CD4-positive, alpha-beta T cell treated with Interleukin-1 beta for 1 hour (primary cell): ENCODE measurements at places on chromosomes 7 and 10.

DNA sequence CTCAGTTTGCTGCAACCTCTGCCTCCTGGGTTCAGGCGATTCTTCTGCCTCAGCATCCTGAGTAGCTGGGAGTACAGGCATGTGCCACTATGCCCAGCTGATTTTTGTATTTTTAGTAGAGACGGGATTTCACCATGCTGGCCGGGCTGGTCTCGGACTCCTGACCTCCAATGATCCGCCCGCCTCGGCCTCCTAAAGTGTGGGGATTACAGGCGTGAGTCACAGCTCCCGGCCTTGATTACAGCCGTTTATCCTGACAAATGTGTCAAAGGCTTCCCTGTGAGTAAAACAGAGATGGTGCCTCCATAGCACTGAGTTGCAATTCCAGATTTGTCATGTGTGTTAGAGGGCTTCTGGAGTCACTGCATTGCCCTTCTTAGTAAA lies 273.7 kb downstream of the CCDC3 start:
- no peak for DNase-seq

GRCh38 chr7:20236790-20237189 lies 19.6 kb upstream of the MACC1 start:
- DNase-seq: no peak

DNA sequence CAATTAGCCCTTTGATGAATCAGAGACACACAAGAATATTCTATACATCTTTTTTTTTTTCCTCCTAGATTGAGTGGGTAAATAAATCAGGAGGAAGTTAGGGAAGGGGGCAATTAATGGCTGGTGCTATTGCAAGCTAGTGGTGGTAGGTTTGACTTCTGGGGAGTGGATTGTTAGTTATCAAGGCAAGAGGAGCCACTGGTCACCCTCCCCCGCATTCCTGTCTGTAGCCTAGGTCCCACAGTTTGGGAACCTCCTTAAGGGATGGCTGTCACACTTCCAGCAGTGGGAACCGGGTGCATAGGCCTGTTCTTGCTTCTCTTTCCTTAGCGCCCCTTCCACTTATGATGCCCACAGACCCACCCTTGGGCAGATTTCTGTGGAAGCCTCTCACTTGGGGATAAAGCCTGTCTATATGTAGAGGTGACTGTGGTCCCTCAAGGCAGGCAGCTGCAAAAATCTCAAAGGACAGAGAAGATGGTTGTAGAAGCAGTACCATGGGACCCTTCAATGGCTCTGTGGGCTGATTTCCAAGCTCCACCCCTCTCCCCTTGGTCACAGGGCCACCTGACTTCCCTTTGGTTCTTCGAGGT lies 2.3 kb upstream of the ADCK2 start:
- DNase-seq: no peak

GRCh38 chr10:20768843-20769242 lies 128.3 kb downstream of the NEBL start:
- no peak for DNase-seq

GRCh38 chr7:123169065-123169464 lies 30.7 kb downstream of the SLC13A1 start:
- DNase-seq: no peak

- DNase-seq: no peak
Measured at GRCh38 chr7:49397750-49398149, 375.7 kb upstream of the VWC2 start.

GRCh38 chr7:5703572-5704533 lies 77.6 kb downstream of the RNF216 start:
- DNase-seq: no peak

DNA sequence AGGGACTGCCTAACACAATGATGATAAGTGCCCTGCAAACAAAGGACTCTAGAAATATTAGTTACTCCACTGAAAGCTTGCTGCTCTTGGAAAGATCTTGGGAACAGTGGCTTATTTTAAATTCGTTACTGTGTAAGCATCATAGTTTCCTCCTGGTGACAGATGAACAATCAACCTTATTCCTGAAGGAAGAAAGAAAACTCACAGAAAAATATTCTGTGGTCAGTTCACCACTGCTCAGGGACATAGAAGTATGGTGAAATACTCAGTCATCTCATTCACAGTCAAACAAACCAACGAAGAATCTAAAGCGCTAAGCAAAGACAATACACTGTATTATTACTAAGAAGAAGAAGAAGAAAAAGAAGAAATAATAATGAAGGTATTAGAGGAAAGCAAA lies 27.8 kb downstream of the MKX start:
- no peak for DNase-seq

- DNase-seq: no peak
Measured at GRCh38 chr7:38833329-38833728, 75.7 kb downstream of the VPS41 start.

DNA sequence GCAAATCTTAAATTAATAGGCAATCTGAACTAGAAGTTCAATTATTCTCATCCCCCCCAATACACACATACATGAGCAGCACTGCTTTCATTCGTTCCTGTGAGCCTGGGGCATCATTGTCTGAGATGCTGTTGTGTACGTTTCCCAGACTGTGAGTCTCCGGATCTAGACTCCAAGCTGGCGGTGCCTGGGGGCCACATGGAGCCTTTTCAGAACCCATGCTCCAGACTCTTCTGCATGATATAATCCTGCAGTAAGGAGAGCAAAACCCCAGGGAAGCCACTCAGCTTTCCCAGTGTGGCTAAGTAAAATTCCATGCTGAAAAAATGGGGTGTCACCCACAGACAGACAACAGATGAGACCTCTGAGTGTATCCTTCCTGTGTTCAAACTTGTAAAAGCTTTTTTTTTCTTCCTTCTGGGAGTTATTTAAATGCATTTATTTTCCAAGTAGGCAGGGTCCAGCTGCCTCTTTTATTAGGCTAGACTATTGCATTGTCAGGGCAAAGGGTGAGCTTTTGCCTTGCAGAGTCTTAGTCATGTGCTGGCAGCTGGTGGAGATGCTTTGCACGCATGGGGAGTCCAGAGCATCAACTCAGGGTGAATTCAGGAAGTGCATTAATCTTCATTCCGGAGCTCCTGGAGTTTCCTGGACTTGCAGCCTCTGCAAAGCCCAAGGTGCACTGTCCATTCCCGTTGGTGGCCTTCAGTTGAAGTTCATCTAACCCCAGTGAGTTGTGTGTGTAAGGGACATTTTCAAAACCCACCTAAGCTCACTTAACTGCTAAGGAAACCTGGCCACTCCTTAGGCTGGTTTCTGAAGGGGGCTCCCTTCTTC lies 185.7 kb upstream of the ADO start:
- peak; percentile 68 for DNase-seq

- DNase-seq: no peak
Measured at GRCh38 chr10:78286186-78286585, 252.5 kb downstream of the RPS24 start.

GRCh38 chr10:59075576-59075975 lies 100.9 kb upstream of the PHYHIPL start:
- no peak for DNase-seq

DNA sequence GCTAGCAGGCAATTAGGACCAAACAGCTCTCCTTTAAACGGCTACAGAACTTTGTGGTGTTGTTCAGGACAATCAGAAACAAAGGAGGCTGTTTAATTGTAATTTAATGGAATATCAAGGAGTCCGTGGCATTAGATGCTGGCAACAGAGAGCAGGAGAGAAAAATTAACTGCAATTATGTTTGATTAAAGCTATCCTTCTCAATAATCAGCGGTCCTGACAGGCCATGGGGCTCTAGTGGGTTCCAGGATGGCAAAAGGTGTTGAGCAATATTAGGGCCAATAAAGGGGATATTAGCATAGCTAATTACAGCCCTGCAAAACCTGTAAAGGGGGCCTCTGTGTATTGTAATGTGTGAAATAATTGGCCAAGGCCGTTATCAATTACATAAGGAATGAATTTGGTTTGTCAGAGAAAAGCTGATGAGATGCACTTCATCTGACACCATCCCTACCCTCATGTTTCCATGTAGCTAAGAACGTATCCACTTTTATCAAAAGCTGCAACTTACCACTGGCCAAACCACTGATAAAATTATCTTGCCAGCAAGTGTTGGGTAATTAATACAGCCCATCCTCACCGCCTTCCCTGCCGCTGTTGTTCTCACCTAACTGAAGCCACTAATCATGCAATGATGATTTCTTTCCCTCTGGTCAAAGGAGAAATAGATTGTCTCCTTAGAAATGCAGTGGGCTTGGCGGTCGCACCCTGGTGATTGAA lies 81.6 kb downstream of the EBF3 start:
- no peak for DNase-seq

DNA sequence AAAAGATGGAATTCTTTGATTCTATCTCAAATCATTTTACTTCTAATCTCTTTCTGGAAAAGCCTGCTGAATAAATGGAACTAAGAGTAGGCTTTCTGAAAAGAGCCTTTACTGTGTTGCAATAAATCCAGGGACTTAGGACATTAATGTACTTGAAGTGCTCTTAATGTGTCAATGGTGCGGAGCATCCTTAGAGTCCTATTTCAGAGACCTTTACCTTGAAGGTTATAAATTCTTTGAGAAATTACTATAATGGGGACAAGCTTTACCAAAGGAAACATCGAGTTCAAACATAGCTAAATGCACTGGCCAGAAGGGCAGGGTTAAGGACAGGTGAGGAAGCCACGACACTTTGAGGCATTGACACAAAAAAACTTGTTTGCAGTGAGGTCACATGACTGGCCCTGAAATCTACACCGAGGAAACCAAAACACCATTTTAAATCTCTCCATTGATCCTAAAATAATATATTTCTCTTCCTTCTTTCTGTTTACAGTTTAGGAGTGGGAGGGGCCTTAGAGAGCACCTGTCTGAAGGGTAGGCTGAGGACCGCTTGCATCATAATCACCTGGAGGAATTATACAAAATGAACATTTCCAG lies 48.1 kb upstream of the EXOC6 start:
- DNase-seq: no peak

- DNase-seq: no peak
Measured at GRCh38 chr10:59176241-59177030, at the start of gene PHYHIPL. Gene PHYHIPL, plus strand, starts transcription at chr10:59176643. Its CDS starts 211 bp downstream, at chr10:59176854.

GRCh38 chr7:73341877-73342276 lies 13.9 kb downstream of the FKBP6 start:
- no peak for DNase-seq

- DNase-seq: no peak
Measured at GRCh38 chr10:131135716-131136115, 175.8 kb downstream of the TCERG1L start.

DNA sequence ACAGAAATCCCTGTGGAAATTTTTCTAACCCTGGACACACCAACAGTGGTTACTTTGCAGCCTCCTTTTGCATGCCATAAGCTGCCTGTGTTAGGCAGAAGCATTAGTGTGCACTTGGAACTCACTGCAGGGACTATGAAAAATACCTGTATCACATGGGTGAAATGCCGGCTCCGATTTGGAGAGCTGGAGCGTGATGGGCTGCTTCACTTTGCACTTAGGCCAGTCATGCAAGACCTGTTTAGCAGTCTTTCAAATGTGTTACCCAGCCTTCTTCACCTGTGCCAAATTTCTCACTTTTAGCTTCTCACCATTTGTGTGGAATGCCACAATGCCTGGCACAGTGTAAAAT lies 11.3 kb downstream of the NCOA4 start:
- no peak for DNase-seq

GRCh38 chr7:158278745-158279320 lies 308.8 kb downstream of the PTPRN2 start:
- no peak for DNase-seq

- DNase-seq: no peak
Measured at GRCh38 chr7:80736371-80737125, 98.1 kb downstream of the CD36 start.

DNA sequence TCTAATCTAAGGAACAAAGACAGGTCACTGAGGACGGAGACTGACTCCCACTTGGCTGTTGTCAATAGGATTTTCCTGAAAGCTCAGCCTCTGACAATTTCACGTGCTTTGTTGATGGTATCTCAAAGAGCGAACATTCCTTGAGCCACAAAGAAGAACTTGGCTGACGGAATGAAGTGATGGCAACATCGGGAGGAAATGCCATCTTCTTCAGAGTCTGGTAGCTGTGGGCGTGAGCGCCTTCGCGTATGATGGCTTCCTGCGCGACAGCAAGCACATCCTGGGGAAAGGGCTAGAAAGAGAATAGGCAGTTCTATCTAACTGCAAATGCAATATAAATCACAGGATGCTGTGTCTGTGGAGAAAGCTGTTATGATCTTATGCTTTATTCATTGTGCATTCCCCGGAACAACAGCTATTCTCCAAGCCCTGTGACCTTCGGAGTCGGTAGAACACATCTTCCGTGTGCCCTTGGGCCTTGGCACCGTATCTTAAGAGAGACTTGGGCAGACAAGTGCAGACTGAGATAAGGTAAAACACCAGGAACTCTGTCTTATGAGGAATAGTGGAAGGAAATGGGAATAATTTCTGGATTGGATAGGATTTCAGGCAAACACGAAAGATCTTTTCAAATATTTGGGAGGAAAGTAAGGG lies 19.6 kb upstream of the GTPBP4 start:
- DNase-seq: no peak

DNA sequence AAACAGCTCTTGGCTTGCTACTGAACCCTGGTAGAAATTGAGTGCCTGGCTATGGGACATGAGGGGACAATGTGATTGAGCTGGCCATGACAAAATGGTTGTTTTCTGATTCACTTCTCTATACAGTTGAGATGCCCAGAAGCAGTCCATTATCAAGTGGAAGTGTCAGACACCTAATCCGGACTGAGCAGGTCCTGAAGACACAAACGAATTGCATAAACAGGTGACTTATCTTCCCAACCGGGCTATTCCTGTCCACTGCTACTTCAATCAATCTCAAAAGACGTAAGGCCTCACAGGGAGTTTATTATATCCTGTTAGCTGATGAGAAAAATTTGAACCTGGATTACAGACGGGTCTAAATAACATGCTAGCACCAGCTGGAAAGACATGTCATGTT lies 105.5 kb upstream of the WAC start:
- DNase-seq: no peak

- no peak for DNase-seq
Measured at GRCh38 chr7:13826752-13827151, 162.7 kb downstream of the ETV1 start.

DNA sequence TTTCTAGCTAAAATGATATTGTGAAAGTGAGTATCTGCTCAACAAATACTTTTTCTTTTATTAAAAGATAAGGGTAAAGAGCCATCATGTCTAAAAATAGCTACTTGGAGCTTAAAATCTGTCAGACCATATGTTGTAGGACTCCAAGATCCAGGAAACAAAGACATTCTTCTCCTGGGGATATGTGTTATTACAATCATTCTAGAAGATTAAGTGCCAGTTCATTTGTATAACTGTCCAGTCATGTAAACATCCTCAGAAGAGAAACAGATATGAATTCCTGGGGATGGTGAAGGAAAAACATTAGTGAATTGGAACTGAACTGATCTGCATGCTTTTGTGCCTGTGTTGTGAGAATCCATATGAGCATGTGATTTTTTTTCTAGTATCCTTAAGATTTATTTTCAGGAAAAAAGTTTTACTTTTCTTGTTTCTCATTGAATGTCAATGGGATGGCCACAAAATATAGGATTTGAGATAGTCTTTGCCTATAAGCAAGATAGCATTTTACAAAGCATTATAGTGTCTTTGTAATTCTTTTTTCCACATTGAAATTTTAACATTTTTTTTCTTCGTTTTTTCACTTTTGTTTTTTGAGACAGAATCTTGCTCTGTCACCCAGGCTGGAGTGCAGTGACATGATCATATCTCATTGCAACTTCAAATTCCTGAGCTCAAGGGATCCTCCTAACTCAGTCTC lies 14.4 kb upstream of the MTERF1 start:
- no peak for DNase-seq
